Endothelial cell (in vitro differentiated cells): ENCODE measurements at places on chromosomes 11 and 22. TPM values are rescaled to one million over a fixed set of nuclear protein-coding genes. Genes with fewer than 3 reads are reported as not detected.

Gene POLA2
- 17.9 TPM for total RNA-seq

Gene GGTLC3
- 0.56 TPM for total RNA-seq

- no peak for DNase-seq
Measured at GRCh38 chr11:13040969-13041561, 31.9 kb downstream of the RASSF10 start.

GRCh38 chr22:17743661-17744411, 30.4 kb downstream of the BID start:
- no peak for DNase-seq

DNA sequence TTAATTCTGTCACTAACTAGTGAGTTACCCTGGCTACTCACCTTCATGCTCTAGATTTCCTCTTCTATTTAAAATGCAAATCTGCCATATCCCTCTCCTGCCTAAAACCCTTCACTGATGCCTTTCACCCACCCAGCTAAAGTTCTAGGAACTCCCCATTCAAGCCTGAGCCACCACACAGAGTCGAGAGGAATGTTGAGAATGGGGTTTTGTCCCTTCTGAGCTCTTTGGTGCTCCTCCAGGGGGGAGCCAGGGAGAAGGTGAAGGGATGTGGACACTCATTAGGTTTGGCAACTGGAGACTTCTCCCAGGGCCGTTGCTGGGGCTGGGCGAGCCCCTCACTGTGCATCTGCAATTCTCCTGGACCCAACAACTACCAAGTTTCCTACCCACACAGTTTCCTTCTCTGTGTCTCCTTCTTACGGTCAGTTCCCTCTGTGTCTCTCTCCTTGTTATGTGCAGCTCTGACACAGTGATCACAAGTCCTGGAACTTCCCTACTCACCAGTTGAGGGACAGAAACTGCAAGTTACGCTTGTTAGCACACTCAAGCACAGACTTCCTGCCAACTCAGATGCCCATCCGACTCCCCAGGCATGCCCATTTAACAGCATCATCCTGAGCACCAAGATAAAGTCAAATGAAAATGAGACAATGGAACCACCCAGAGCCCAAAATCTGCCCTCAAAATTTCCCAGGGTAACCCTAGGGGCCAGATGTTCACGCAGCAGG, 6.5 kb upstream of the IL10RA start:
- DNase-seq, result no peak

DNA sequence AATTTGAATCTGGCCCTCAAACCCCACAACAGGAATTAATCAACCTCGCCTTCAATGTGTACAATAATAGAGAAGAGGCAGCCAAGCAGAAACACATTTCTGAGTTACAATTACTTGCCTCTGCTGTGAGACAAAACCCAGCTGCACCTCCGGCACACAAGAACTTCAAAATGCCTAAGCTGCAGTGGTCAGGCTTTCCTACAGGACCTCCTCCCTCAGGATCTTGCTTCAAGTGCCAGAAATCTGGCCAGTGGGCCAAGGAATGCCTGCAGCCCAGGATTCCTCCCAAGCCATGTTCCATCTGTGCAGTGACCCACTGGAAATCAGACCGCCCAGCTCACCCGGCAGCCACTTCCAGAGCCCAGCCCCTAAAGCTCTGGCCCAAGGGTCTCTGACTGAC, 3.4 kb upstream of the NDUFC2 start:
- DNase-seq, result no peak
